ENCODE measurements at places on chromosomes 16 and 17.

DNA sequence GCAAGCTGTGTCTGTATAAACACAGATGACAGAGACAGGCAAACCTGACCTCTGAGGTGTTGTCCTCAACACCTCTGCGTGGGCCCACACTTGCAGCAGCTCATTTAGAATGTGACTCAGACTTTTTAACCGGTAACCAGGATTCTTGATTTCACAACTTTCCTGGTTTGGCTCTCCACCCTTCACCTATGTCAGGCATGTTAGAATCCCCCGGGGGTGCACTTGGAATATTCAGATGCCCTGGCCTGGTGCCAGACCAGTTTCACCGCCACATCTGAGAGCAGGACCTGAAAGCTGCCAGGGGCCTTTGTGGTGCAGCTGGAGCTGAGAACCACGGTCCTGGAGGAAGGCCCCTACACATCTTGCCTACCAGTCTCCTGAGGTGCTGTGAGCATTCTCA, 4.8 kb downstream of the DHODH start:
- no peak for DNase-seq

DNA sequence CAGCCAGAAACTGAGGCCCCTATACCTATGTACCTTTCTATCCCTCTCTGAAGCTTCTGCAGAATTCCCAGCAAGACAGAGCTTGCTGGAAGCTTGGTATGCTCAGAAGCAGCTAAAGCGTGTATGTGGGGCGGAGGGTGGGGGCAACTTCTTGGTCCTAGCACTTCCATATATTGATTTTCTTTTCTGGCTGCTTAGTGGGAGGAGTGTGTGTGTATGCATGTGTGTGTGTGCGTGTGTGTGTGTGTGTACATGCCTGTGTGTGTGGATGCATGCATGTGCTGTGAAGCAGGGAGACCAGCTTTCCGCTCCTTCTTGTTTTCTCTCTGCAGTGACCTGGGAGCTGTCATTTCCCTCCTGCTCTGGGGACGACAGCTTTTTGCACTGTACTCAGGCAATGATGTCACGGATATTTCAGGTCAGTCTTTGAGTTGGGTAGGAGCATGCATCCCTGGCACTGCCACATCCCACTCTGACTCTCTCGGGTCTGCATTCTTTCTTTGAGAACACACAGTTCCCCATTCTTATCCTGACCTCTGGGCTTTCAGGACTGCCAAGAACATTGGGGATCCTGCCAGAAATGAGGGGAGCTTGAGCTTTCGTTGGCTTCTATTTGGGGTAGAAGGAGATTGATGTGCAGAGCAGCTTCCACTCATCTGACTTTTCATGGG, 10.7 kb downstream of the HPR start:
- DNase-seq, result no peak

DNA sequence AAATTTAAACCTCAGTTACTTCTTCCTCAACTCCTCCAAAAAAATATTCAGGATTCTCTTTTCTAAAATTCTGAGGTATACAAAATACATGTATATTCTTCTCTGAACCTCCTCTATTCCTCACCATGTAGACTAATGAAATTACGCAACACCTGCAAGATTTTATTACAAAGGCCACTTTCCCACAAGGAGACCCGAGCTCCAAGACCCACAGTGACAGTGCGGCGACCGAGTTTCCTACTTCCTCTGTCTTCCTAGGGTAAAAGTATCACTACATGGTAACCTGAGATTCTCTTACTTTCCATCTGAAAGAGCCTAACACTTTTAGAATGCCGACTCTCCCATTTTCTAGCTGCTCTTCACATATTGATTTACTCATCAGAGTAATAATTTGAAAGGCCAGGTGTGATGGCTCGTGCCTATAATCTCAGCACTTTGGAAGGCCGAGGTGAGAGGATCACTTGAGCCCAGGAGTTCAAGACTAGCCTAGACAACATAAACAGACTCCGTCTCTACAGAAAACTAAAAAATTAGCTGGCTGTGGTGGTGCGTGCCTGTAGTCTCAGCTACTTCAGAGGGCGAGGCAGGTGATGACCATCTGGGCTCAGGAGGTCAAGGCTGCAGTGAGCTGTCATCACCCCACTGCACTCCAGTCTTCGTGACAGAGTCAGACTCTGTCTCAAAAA, 35.7 kb downstream of the CYTH1 start:
- DNase-seq, result no peak

DNA sequence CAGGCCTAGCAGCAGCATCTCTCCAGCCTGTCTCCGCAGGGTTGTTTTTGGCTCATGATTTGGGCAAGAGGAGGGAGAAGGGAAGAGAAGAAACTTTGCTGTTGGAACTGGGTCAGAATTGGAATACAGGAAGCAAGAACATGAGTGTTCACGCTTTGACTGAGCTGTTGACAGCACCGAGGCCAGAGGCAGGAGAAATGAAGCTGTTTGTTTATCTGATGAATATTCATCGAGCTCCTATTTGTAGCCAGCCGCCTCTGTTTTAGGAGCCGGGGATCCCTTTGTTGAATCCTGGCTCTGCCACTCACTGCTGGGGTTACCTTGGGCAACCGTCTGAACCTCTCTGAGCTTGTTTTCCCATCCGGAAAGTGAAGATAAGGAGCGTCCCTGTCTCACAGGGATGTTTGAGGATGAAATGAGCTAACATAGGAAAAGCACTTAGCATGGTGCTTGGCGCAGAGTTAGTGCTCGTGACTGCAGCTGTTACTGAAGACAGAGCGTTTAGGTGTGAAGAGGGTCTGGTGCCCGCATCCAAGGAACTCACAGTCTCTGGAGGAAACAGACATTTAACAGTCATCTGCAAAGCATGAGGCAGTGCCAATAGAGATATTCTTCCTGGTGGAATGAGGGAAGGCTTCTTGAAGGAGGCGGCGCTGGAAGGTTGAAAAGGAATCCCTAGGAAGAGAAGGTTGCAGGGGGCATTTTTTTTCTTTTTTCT, 29.2 kb downstream of the RAP1GAP2 start:
- DNase-seq, result no peak

DNA sequence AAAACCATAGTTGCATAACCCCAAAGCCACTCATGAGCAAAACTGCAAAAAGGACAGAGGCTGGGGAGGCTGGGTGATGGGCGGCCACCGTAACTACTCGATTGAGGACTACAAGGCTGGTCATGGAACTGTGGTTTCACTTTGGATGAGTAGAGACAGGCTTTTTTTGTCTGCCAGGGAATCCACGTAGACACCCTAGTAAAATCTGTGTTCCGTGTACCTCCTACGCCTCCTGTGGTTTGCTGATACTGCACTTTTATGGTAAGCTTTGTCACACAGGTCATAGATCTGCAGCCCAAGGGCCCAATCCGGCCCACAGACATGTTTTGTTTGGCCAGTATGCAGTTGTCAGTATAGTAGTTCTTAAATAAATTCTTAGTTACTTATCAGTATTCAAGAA, 2.2 kb upstream of the TLCD3B start:
- DNase-seq, result no peak

- peak; percentile 53 for DNase-seq
These were observed 754 bp upstream of the SLFN11 start for GRCh38 chr17:35373984-35374765.

Measured in CD4-positive, alpha-beta T cell treated with Interleukin-6 for 4 hours (primary cell).